Activated naive CD8-positive, alpha-beta T cell treated with anti-CD3 and anti-CD28 coated beads for 36 hours (primary cell): ENCODE measurements at places on chromosomes 4 and X.
A peak's percentile ranks its signal among the peaks of the same experiment; 100 is the strongest.

- no peak for DNase-seq
Measured at GRCh38 chr4:106329041-106329618, 12.8 kb downstream of the AIMP1 start.

- no peak for DNase-seq
Measured at GRCh38 chr4:40289366-40290188, 45.6 kb upstream of the CHRNA9 start.

- DNase-seq = no peak
Measured at GRCh38 chr4:38610966-38611431, 53.0 kb upstream of the KLF3 start.

- DNase-seq = no peak
Measured at GRCh38 chrX:47571215-47571614, 10.2 kb downstream of the ARAF start.

GRCh38 chr4:74105656-74106280 is 6.8 kb upstream of the CXCL2 start:
- no peak for DNase-seq

DNA sequence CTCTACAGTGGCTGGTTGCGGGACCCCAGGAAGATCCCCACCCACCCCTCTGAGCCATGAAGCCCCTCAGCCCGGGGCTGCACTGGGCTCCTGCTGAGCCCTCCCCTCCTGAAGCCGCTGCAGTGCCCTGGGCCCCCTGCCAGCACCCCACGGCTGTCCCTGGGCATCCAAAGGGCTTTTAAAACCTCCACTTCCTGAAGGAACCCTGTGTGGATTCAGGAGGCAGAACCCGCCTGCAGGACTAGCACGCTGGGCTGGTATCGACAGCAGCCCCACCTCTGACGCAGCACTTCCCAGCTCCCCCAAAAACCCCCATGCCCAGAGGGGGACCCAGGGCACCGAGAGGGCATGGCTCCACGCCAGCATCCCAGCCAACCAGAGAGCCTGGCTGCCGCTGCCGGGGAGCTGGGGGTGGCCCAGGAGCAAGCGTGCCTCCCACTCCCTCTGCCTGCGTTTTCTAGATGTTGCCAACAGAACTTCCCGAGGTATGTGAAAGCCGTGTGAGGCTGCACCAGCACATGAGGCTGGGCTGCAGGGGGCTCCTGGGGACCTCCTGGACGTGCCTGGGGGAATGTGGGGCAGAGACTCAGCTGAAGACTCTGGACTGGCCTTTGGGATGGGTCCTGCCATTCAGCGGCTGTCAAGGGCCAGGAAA is 6.3 kb downstream of the MXD4 start:
- peak; percentile 0 for DNase-seq

GRCh38 chr4:112739442-112739841 is 102.5 kb downstream of the LARP7 start:
- DNase-seq = no peak

GRCh38 chrX:30141966-30142365 is 73.4 kb upstream of the MAGEB2 start:
- DNase-seq = no peak

DNA sequence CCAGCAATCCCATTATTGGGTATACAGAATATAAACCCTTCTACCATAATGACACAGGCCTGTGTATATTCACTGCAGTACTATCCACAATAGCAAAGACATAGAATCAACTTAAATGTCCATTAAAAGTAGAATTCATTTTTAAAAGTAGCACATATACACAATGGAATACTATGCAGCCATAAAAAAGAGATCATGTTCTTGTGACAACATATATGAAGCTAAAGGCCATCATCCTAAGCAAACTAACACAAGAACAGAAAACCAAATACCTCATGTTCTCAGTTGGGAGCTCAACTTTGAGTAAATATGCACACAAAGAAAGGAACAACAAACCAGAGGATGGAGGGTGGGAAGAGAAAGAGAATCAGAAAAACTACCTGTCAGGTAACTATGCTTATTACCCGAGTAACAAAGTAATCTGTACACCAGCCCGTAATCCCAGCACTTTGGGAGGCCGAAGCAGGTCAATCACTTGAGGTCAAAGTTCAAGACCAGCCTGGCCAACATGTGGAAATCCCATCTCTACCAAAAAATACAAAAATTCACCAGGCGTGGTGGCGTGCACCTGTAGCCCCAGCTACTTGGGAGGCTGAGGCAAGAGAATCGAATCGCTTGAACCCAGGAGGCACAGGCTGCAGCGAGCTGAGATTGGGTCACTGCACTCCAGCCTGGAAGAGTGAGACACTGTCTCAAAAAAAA is 22.8 kb downstream of the DHX15 start:
- no peak for DNase-seq

GRCh38 chrX:129493643-129494042 is 29.6 kb downstream of the SMARCA1 start:
- DNase-seq = no peak

- DNase-seq = no peak
Measured at GRCh38 chrX:155211208-155211607, 5.1 kb upstream of the VBP1 start.

DNA sequence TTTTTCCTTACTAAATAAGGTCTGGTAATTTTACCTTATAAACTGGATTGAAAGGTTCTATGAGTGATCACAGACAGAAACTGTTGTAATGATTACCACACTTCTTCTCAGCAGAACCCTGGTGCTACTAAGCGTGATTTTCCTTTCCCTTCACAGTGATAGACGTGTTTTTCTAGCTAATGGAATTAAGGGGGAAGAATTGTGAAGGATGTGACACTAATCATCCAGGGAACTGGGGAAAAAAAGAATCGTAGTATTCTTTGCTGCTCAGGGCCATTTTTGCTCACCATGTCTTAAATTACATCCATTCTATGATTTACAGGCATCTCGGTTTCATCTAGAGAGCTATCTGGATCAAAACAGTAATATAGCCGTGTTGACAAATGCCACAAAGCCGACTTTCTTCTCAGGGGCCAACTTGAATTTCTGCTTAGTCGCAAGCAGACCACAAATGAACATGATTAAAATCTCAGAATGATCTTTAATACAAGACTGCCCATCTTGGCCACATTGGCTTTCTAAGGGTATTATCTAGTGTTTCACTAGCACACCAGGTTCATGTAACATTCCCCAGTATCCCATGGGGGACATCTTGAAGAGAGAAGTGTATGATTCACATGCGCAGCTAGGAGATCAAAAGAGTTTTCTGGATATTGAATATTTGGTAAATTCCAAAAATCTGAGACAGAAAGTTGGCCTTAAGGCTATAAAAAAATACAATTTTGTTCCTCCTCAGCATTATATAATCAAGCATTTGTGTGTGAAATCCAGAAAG is 154.0 kb downstream of the UGT8 start:
- DNase-seq = no peak

DNA sequence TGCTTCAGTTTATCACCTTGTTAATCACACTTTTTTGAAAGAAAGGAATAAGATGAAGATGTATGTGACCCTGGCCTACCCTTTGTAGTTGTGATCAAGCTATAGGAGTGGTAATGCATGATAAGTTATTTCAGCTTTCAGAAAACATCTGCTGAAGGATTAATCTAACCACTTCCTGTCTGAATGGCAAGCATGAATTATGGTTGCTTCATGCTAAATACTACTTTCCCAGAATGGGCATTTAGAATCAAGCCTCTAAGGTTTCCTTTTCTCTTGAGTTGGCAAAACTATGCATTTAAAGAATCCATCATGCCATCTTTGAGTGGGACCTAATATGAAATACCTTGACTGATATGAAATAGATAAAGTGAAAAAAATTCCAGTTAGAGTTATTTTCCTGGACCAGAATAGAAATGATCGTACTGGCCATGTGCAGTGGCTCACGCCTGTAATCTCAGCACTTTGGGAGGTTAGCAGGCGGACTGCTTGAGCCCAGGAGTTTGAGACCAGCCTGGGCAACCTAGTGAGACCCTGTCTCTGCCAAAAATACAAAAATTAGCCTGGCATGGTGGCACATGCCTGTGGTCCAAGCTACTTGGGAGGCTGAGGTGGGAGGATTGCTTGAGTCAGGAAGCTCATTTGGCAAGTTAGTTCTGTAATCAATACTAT is 59.1 kb downstream of the ANXA3 start:
- DNase-seq = no peak

DNA sequence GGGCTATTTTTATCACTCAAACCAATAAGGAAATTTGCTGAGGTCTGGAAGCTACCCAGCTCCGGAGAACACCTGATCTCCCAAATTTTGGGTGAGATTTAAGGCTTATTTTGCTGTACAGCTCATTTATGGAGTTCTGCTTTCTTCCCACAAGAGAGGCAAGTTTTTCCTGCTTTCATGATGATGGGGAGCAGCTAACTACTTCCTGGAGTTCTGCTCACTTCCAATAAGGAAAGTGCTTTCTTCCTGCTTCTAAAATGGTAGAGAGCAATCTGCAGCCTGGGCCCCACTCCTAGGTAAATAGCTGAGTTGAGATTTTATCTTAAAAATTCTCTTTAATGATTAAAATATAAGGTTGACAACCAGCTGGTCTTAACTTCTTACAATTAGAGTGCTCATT is 606.0 kb upstream of the HTR2C start:
- no peak for DNase-seq

GRCh38 chrX:21487832-21488231 is 113.6 kb downstream of the CNKSR2 start:
- DNase-seq = no peak

DNA sequence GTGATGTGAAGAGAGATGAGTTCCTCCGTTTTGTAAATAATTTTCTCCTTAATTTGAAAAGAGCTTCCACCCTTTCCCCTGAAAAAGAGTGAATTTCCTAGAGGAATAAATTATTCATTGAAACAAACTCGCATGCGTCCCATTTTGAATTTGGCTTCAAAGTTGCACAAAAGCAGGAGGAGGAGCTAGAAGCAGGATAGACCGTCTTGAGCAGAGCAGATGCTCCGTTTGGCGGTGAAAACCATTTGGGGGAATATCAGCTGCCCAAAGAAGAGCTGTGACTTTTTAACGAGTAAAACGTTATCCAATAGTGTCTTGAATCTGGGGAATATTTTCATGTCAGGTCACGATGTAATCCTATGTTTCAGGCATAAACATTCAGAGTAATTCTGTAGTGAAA is 42.0 kb downstream of the FAM149A start:
- no peak for DNase-seq

DNA sequence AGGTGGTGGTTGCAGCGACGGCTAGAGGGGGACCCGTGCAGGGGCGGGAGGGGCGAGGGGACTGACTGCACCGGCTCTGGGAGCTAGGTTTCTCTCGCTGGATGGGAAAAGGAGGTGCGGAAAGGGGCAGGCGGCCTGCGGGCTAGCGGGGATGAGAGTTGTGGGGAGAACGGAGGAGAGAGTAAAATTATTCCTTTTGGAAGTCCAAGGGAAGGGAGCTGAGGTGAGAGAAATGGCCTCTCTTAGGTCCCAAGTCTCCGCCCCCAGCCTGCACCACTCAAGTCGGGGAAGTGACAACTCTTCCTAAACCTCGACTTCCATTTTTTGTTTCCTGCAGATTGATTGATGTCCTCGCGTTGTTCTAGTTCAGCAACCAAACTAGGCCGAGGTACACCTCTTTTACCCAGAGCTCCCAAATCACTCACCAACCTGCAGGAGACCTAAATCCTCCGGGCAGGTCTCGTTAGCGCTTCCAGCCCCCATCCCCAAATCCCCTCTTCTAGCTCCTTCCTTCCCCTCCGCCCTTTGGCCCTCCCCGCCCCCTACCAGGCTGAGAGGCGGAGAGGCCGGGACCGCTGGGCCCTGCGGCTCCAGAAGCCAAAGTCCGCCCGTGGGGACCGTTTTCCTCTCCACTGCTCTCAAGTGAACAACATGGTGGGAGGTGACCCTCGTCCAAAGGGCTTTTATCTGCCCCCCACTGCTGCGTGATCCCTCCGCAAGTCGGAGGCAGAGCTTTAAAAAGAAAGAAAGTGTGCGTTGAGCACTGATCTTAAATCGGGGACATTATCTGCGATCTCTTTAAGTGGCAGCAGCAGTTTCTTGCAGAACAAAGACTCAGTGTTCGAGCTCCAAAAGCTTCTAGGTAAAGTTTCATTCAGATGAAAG is 7.3 kb downstream of the PITX2 start:
- no peak for DNase-seq

DNA sequence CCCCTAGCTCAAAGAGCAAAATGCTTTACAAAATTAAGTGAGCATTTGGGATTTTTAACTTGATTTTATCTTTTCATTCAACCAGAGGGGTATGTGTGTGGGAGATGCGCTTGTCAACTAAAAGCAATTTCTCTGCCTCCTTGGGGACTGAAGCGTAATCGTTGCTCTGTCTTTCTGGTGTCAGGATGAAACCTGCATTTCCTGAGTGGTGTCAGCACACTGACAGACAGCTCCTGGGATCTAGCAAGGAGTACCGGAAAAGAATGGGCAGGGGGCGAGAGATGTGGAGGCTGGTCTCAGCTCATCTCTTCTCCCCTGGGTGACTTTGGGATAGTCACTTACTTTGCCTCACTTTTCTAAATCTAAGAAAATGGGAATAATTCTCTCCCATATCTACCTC is 5.1 kb upstream of the ARHGAP36 start:
- no peak for DNase-seq

GRCh38 chrX:56802428-56802827 is 73.4 kb downstream of the NBDY start:
- DNase-seq = no peak

DNA sequence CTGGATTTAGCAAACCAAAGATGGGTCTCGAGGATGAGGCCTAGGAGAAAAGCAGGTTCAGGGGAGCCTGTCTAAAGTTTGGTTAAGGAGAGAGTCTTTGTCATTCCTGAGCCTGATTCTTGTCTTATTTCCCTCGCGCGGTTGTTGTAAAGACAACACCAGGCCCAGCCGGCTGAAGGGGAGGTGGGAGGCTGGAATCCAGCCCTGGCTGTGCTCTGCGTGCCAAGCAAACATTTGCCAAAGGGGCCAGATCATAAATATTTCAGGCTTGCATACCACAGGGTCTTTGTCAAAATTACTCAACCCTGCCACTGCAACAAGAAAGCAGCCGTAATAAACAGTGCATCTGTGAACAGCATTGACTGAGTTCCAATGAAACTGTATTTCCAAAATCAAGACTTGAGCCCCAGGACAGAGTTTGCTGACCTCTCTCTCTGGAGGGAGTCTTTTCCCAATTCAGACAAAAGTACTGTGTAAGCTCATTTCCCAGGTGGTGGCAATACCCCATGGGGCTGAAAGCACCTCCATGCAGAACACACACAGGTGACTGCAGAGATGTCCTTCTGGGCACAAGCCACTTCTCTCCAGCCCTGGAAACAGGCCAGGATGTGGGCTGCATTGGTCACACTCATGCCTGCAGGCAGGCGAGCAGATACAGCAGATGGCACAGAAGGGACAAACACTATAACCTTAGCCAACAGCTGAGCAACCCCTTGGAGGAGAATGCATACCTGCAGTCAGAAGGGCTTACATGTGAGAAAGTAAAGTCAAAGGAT is 320.3 kb downstream of the STK32B start:
- no peak for DNase-seq

DNA sequence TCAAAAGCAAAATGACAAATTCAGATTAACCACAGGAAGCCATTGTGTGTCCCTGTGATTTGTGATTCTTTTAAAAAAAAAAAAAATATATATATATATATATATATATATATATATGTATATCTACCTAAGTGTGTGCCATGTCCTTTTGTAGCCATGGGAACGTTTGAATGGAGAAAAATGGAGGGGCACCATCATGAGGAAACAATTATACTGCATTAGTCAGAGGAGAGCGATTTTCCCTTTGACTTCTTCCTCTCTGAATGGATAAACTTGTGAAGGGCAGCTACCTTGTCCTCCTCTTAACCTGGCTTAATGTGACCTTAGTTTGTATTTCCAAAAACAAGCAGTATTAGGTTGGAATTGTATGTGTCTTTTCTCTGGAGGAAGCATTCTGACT is 23.3 kb upstream of the CBLL2 start:
- DNase-seq = no peak

GRCh38 chr4:11843927-11844326 is 415.2 kb upstream of the HS3ST1 start:
- DNase-seq = no peak

GRCh38 chr4:184306949-184307348 is 89.3 kb upstream of the ENPP6 start:
- DNase-seq = no peak
